ENCODE measurements at places on chromosomes 1 and 21.

DNA sequence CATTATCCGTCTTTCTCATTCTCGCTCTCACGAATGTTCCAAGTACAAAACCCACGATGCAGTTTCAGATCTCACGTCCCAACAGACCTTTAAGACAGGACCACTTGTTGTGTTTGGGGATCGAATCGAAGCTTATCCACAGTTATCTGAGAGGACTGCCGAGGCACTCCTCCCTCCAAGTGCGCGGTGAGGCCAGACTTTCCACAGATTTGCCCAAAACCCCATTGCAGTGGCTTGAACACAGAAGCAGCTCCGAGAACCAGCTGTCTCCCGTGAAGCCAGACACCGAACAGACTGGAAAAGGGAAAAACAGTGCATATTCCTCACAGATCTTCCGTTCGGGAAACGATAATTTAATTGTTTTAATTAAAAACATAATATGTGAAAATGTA lies 46.5 kb upstream of the COL6A2 start:
- DNase-seq, result no peak

GRCh38 chr1:26833432-26834405 lies 7.2 kb downstream of the ZDHHC18 start:
- DNase-seq, result no peak

DNA sequence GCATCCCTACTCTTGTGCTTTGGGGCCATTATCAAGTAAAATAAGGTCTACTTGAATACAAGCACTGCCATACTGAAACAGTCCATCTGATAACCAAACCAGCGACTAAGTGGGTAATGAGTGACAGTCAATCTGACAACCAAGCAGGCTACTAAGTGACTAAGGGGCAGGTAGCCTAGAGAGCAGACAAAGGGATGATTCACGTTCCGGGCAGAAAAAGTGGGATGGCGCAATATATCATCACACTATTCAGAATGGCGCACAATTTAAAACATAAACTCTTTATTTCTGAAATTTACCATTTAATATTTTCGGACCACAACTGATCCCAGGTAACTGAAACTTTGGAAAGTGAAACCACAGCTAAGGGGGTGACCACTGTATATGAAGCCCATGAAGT lies 17.7 kb downstream of the NGF start:
- DNase-seq, result no peak

- no peak for DNase-seq
Observed at GRCh38 chr1:217141711-217142110, 418.5 kb upstream of the ESRRG start.

DNA sequence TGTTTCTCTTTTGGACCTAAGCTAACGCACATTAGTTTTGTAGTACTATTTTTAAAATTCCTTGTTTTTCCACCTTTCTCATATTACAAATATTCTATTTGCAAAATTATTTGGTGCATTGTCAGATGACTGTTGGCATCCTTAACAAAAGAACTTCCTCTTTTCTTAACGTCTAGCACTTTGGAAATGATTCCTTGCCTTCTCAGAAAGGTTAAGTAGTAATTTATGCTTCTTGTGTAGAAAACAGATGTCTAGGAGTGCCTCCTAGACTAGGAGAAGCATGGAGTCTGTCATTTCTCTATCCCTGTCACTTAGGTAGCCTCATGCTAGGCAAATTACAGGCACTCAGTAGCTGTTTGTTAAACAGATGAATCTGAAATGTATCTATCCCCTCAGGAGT lies 64.4 kb downstream of the HSPA13 start:
- DNase-seq, result no peak

GRCh38 chr1:51924455-51924854 lies 45.9 kb upstream of the NRDC start:
- no peak for DNase-seq

- DNase-seq, result no peak
Observed at GRCh38 chr1:51669272-51669671, 52.4 kb downstream of the OSBPL9 start.

GRCh38 chr1:80925130-80925805 lies 875.5 kb upstream of the ADGRL2 start:
- no peak for DNase-seq

GRCh38 chr1:67695963-67696362 lies 11.0 kb downstream of the GADD45A start:
- no peak for DNase-seq

DNA sequence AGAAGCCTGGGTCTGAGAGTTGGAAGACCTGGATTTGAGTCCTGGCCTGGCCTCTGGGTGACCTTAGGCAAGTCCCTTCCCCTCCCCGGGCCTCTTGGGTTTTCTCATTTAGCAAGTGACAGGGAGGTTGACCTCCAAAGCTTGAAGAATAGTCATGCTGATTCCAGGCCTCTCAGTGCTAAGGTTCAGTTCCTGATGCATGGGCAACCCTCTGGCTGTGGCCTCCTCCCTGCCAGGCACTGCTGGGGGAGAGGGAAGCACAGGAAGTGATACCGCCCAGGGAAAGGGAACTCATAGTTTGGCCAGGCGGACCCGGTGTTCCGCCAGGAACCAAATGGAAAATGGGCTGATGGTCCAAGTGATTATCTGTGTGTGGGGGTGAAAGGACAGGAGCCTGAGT lies 23.6 kb upstream of the WASF2 start:
- DNase-seq, result no peak

- no peak for DNase-seq
Observed at GRCh38 chr1:43034778-43035177, 76.1 kb upstream of the SLC2A1 start.

- DNase-seq, result no peak
Observed at GRCh38 chr1:151336556-151336955, 9.3 kb upstream of the PI4KB start.

GRCh38 chr1:33155877-33156538 lies 25.8 kb downstream of the TRIM62 start:
- no peak for DNase-seq

GRCh38 chr1:244657421-244657820 lies 4.5 kb downstream of the DESI2 start:
- no peak for DNase-seq

DNA sequence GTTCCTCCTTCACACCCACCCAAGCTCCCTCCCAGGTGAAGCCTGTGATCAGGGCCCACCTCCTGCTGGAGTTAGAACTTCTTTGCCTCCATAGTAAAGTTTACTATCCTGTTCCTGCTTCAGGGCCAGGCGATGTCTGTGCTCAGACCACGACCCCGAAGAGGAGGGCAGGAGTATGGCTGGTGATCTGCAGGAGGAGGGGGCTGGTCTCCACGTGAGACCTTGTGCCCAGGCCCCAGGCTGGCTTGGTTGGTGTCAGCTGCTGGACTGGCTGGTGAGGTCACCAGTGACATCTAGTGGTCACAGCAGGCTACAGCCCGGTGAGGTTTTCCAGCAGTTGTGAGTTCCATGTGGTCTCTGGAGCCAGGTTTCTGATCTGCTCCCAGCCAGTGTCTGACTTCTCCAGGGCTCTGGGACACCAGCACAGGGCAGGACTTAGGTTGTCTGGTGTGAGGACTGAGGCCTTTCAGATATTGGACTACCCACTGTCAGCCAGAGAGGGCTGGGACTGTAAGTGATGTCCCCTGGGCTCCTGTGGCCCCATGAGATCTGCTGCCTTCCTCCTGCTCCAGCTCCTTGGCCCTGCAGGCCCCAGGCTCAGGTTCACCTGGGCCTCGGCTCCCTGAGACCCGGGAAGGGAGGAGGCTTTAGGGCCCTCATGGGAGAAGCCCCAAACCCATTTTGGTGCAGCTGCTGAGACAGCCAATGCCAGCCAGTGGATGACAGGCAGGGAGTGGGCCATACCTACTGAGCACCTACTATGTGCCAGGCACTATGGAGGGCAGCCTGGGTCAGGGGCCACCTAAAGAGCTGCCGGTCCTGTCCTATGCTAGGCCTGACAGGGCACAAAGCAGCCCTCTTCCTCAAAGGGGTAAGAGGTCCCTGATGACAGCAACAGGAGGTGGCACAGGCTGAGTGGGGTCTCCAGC lies 6.0 kb upstream of the UBL4B start:
- peak; percentile 74 for DNase-seq

- no peak for DNase-seq
Observed at GRCh38 chr1:61186753-61187152, 104.4 kb downstream of the NFIA start.

DNA sequence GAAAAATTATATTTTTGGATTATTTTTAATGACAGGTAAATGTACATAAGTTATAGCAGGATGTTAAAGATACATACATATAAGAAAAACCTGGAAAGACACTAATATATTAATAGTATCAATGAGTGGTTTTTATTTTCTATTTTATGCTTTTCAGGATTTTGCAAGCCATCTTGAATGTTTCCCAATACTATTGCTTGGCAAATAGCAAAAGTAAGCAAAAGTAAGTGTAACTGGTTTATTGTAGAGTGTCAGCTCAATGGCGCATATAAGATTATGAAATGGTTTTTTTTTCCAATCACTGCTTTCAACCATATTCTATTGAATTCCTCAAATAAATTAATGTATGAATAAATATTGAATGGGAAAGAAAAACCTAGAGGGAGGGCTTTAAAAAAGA lies 36.4 kb downstream of the ZNF684 start:
- DNase-seq, result no peak

- no peak for DNase-seq
Observed at GRCh38 chr21:46552274-46552673, 52.6 kb downstream of the S100B start.
